ENCODE measurements at places on chromosomes 2 and 18.
A peak's percentile ranks its signal among the peaks of the same experiment; 100 is the strongest.

- no peak for DNase-seq
Measured at GRCh38 chr2:134705861-134706586, 12.8 kb downstream of the TMEM163 start.

- DNase-seq: peak; percentile 84
Measured at GRCh38 chr2:234620018-234620417, 123.1 kb upstream of the ARL4C start.

DNA sequence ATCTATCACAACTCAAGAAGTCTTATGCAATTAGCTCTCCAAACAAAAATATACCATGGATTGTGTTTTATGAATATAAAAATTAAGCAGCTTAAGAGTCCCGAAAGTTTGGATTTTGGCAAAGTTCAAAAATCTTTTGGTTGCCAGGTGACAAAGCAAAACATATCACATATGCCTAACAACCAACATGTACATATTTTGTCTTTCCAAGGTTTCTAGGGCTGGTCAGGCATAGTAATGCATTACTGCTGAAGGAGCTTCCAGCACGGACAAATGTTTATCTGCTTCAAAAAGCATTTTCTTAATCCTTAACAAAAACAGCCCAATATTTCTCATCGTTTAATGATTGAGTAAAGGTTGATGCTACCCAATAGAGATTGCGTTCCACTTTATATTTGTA, 1327.1 kb upstream of the ZEB2 start:
- DNase-seq: no peak

DNA sequence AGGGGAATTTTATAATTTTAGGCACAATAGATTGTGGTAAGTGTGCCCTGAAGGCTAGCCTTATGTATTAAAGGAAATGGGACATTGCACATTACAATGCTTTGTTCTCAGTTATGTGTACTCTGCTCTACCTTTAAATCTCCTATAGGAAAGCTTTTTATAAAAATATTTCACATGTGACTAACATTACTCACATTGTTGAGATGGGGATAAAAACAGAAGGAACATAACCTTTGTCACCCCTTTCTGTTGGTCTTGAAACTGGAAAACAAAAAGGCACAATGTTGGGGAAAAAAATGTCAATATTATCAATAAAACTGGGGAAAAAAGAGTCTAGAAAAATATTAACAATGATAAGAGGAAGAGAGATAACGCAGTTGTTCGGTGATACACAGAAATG, 17.3 kb upstream of the STAT1 start:
- no peak for DNase-seq

- no peak for DNase-seq
Measured at GRCh38 chr2:71599646-71600236, 146.4 kb downstream of the DYSF start.

DNA sequence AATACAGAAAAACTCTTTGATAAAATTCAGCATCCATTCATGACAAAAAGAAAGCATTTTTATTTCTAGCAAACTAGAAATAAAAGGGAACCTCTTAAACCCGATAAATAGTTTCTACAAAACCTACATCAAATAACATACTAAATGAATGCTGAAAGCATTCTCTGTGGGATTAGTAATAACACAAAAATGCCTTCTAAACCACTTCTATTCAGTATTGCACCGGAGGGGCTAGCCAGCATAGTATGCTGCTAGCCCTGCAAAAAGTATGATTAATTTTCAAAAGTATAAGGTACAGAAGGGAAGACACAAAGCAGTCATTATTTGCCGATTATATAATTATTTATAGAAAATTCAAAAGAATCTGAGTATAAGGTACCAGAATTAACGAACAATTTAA, 145.2 kb downstream of the DTNB start:
- DNase-seq: no peak

DNA sequence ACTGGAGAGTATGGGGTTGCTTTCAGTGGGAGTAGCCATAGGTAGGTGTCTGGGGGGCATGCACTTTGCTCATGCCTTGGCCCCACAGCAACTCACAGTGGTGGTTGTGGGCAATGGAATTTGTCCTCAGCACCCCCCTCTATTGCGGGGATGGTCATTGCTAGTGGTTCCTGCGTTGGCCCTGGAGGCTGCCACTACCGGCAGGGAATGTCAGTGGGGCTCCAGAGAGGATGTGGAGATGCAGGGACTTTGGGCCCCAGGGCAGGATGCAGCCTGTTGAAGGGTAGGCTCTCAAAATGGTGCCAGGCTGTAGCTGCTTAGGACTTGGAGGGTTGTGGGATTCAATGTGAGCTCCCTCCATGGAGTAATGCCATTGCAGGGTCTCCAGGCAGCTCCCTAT, 125.0 kb downstream of the XRCC5 start:
- no peak for DNase-seq
